ENCODE measurements at places on chromosomes 2 and 18.

GRCh38 chr2:151844211-151844896 is 16.1 kb upstream of the ARL5A start:
- no peak for DNase-seq

GRCh38 chr2:167550448-167550847 is 662.2 kb downstream of the XIRP2 start:
- DNase-seq = no peak

DNA sequence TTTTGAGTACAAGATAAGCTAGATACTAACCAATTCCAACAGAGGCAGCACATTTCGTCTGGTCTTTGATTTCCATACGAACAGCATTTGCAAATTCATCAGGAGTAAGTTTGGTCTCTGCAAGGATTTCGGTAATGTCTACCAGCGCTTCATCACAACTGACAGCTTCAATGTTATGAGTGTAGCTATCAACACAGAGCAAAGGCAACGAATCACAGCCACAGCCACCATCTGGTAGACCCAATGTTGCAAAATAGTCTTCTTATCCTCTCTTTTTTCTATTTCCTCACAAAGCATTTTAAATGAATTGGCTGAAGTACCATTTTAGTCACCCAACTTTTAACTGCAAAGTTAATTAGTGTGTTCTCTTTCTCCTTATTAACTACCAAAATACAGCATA is 68.3 kb downstream of the REV1 start:
- DNase-seq = no peak

DNA sequence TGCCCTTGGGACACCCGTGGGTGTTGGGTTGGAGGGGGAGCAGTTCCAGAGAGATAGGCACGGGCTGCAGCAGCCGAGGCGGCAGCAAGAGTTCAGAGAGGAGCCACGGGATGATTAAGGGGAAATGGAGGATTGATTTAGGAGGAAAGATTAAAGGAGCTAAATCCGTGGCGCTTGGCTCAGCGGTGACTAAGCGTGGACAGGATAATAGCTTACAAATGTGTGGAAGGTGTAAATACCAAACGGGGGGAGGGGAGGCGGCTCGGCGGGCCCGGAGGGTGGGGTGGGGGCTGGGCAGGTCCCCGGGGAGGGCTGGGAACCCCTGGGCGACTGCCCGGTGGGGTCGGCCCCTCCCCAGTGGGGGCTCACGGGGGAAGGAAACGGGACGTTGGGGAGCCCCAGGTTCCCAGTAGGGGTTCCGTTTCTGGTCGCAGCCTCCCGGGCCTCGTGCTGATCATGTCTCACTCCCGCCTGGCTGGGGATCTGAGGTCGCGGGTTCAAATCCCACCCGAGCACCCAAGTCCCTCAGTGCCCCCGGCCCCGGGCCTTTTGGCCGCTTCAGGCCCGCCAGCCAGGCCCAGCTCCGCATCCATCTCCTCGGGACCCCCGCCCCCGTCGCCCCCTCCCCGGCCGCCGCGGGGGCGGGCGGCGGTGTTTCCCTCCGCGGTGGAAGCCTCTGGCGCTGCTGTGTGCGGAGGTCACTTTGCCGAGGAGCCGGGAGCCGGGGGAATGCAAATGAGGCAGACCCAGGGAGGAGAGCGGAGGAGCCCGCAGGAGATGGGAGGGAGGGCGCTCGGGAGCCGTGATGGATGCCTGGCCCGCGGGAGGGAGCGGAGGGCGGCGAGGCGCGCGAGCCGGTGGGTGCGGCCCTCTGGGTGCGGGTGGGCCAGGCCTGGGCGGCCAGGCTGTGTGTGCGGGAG is 8.1 kb downstream of the ASIC4 start:
- DNase-seq = no peak

DNA sequence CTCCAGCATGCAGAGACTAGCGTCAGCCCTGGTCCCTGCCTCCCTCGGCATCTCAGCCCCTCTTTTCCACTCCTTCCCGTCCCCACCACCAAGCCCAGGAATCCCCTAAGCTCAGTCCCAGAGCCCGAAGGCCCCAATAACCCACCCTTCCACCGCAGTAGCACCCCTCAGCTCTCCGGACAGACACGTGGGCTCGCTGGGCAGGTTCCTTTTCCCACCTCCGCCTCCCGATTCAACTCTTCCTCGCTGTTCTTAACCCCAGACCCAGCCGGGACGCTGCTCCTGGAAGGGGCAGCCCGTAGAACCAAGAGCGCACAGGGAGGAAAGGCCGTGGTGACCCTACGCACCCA is 1.4 kb downstream of the IHH start:
- no peak for DNase-seq

GRCh38 chr2:156321243-156321904 is 11.1 kb downstream of the NR4A2 start:
- no peak for DNase-seq

DNA sequence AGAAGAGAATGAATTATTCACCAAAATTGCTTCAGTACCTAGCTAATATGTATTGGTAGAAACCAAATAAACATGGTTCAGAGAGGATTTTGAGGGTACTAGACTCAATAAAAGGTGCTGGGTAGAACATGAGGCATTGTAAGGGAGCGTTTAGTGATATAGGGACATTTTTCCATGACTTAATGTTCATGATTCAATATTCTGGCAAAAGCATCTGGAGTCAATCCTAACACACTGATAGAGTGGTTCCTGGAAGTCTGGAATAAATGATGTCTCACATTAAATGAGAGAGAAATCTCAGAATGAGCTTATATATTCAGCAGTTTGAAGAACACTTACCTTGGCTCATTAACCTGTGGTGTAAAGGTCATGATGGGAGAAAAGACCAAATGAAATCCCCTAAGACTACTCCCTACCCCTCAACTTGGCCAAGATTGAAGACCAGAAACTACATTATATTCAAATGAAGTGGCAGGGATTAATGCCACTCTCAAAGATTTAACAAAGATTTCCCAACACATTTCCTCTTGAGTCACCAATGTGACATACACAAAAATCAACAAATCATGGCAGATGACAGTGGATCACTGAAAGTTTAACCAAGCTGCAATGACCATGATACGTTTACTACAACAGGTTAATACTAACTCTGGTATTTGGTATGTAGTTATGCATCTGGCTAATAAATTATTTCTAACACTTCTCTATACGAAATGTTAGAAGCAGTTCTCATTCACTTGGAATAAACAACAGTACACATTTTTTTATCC is 309.5 kb downstream of the SATB2 start:
- no peak for DNase-seq

- DNase-seq = no peak
Observed at GRCh38 chr2:71736091-71736861, 282.9 kb downstream of the DYSF start.

DNA sequence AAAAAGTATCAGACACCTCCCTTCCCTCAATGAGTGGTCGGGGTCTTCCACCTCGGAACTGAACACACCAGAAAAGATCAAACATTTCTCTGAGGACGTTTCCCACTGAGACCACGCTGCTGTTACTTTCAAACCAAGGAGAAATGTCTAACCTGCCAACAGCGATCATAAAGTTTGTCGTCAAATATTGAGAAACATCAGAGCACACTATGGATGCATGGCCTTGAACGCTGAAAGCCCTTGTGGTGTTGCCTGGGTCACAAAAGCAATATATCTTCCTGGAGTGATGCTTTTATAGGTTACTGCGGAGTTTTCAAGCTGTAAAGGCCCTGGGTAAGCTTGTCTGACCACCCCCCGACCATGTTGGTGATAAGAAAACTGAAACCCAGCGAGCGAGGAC is 70.2 kb upstream of the ID2 start:
- no peak for DNase-seq

DNA sequence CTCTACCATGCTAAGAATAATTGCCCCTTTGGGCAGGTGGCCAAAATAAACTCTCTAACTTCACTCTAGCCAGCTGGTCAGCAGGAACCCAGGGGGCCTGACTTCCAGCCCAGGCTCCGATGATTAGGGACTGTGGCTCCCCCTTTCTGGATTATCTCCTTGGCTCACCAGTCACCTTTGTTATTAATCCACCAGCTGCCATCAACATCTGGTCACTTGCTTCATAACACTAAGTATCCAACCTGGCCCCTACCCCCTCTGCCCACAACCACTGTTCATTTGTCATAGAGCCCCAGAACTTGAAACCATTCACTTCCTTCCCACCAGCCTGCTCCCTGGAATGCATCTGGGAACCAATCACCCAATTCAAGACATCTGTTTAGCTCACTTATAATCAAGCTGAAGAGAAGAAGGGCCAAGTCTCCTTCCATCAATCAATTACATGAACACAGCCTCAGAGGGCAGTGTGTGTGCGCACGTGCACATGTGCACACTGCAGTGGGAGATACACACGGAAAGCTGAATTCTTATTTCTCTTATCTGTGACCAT is 215.1 kb downstream of the ALK start:
- DNase-seq = no peak

- no peak for DNase-seq
Observed at GRCh38 chr2:9150906-9151305, 55.7 kb upstream of the ASAP2 start.

- DNase-seq = no peak
Observed at GRCh38 chr18:45287531-45287930, 327.7 kb upstream of the SLC14A2 start.

DNA sequence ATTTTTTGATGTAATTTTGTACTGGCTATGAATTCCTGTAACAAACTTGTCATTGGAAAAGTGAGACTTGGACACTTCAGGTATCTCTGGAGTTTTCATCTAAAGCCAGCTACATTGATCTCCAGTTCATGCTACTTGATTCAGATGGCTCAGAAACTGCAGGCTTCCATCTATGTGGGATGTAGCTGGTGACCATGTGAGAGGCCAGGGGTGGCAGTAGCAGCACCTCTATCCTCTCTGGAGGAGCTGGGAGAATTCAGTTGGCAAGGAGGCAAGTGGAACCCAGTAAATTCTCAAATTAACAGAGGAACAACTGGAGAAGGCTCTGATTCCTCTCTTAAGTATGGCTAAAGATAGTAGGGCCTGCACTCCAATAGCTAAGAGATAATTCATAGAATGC is 10.0 kb upstream of the SPTBN1 start:
- DNase-seq = no peak

All from activated gamma-delta T cell treated with anti-CD3 and anti-CD28 coated beads, Interleukin-2, amount 50 U/mL, for 16 hours (primary cell).